Uterus (tissue), 4 donors: ENCODE measurements at places on chromosomes 7 and 10.

DNA sequence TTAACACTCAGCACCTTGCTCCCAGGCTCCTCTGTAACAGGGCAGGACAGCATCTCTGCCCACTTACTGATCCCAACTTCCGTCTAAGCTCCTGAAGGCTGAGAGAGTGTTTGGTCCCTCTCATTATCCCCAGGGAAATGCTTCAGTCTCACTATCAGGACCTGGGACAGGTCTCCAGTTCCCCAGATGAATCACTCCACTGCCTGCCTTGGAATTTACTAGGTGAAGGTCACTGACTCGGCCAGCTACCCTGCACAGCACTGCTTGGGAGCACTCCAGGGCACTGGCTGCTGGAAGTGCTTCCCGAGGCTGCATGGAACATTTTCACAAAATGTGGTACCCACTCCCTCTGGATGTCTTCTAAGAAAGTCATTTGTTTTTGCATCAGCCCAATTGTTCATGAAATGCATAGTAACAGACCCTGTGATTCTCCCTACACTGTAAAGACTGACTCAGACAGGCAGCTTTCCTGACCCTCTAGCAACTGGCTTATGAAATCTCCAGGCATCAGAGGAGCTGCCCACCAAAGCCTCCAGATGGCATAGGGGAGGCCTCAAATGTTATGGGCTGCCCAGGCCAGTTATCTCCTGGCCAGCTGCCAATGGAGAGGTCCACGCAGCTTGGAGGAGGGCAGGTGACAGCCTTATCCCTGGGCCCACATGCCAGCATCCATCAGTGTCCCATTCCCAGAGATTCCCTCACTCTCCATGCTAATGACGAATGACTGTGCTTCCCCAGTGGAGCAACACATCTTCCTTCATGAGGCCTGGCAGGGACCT, 89.1 kb downstream of the GFRA1 start:
- no peak for DNase-seq

GRCh38 chr10:100776671-100777070, 31.3 kb downstream of the PAX2 start:
- DNase-seq: no peak

- DNase-seq: no peak
Measured at GRCh38 chr10:78985973-78986818, 82.6 kb upstream of the ZMIZ1 start.

DNA sequence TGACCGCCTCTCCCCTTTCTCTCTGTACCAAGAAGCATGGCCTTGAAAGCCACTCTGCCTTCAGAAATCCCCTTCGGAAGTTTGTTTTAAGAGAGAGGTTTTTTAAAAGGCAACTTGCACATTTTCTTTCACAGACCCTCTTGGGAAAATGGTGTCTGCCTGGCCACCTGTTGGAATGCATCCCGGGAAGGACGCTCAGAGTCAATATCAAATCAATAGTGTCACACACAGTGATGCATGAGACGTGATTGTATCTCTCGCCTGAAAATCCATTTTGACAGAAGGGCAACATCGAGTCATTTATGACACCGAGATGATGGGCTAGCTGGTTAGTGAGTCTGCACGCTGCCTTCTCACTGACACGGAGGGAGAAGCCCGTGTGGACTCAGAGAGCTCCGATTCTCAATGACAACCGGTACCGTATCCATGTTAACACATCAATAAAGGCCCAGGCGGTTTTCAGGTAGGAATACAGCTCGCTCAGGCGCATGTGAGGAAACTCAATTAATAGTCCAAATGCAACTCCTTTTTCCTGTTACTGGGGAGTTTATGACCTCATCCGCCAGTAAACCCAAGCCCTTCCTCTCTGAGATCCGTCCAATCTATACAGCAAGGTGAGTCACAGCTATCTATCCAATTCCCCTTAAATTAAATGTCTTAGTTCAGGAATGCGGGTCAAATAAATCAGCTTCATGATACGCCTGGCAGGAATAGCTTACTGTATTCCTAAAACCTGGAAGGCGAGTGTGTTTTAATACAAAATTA, 621.5 kb upstream of the MKI67 start:
- no peak for DNase-seq

DNA sequence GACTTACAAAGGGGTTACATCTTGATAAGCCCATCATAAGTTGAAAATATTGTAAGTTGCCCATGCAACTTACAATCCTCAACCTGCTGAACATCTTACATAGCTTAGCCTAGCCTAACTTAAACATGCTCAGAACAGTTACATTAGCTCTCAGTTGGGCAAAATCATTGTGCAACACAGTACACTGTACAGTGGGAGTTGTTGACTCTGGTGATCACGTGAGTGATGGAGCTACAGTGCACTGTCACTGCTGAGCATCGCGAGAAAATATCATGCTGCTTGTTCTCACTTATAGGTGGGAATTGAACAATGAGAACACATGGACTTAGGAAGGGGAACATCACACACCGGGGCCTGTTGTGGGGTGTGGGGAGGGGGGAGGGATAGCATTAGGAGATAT, 214.9 kb upstream of the ZMIZ1 start:
- no peak for DNase-seq

DNA sequence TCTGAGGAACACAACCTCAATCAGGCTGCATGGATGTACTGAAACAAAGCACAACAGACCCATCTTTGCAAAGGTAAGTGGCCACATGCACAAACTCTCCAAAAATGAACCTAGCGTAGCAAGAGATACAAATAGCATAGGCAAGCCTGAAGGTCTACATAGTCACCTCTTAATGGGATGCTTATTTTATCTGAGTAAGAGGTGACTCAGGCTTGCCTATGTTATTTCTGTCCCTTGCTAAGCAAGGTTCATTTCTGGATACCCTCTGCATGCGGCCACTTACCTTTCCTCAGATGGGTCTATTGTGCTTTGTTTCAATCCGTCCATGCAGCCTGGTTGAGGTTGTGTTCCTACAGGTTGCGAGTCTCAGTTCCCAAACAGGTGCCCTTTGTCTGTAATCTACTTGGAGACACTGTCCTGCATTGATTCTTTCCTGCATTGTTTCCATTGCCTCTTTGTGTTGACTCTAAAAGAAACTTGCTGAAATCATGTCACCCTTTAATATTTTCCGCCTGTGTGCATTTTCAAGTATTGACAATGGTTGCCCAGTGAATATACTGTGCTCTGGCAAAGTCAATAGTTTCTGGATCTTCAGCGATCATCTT, 291.8 kb upstream of the LYZL1 start:
- DNase-seq: no peak

DNA sequence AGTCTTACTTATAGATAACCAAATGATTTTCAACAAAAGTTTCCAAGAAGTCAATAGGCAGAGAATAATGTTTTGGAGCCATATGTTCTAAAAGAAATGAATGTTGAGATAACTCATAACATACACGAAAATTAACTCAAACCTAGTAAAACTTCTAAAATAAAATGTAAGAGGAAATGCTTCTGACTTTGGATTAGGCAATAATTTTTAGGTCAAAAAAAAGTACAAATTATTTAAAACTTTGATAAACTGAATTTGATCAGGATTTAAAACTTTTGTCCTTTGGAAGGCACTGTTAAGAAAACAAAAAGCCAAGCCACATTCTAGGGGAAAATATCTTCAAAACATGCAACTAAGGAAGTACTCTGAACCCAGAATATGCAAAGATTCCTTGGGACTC, 148.2 kb upstream of the GPR22 start:
- no peak for DNase-seq
